ENCODE measurements at places on chromosomes 3 and 15.

GRCh38 chr3:167304077-167304476, 76.0 kb downstream of the ZBBX start:
- no peak for DNase-seq

DNA sequence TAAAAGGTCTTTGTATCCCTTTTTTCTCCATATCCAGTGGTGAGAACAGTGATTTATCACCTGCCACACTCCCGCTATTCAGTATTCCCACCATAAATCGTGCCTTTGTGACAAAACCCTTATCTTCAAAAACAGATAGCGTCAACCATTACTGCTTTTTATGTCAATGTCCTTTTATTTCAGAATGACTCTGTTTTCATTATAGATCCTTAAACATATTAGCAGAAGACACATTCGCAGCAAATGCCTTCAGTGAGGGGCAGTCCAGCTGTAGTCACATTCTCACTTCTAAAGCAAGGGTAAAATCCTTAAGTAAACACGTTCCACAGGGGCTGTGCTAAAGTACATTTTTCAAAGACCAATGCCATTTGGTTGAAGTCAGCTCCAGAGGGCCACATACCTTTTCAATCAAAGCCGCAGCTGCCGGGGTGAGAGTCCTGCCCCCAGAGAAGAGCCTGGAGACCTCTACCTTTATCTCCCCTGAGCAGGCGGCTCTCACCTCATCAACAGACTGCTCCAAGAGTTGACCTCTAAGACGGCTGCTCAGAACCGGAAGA, 53.4 kb downstream of the PDZRN3 start:
- no peak for DNase-seq

DNA sequence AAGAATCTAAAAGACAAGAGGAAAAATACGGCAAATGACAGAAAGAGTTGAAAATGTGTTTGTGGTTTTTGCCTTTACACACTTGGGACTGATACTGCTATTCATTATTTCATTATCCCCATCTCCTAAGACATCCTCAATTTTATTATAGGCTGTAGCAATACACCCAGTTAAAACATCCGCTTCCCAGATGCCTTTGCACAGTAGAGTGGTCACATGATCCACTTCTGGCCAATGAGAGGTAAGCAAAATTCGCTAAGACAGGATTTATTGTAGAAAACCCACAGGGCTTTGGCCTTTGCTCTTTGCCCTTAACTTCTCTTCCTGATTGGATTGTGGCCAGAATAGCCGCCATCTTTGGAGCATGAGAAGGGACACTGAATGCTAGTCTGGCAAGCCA, 53.2 kb upstream of the BOC start:
- no peak for DNase-seq

- no peak for DNase-seq
Measured at GRCh38 chr15:39154227-39154638, 426.6 kb upstream of the THBS1 start.

GRCh38 chr3:35071772-35072171, 567.6 kb upstream of the ARPP21 start:
- no peak for DNase-seq

- no peak for DNase-seq
Measured at GRCh38 chr3:64656544-64656943, 31.3 kb downstream of the ADAMTS9 start.

- no peak for DNase-seq
Measured at GRCh38 chr3:60086811-60087210, 1037.0 kb upstream of the CFAP20DC start.

- no peak for DNase-seq
Measured at GRCh38 chr3:43512754-43513404, 108.9 kb downstream of the ANO10 start.

- DNase-seq: no peak
Measured at GRCh38 chr3:71942432-71943187, 157.7 kb upstream of the PROK2 start.

DNA sequence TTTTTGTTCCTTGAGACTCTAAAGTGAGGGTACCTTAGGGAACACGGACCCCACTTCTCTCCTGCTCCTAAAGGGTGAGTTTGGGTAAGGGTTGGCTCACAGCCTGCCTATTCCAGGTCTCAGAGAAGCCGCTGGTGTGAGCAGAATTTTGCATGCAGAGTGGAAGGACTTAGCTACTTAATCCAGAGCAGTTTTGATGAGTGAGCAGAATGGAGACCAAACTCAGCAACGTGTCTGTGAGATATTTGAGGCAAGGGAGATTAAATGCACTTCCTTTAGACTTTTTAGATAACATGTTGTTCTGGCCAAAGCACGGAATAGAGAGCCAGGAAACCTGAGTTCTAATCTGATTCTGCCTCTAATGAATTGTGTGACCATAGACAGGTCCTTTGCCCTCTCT, 5.1 kb downstream of the SLC24A1 start:
- DNase-seq: no peak

DNA sequence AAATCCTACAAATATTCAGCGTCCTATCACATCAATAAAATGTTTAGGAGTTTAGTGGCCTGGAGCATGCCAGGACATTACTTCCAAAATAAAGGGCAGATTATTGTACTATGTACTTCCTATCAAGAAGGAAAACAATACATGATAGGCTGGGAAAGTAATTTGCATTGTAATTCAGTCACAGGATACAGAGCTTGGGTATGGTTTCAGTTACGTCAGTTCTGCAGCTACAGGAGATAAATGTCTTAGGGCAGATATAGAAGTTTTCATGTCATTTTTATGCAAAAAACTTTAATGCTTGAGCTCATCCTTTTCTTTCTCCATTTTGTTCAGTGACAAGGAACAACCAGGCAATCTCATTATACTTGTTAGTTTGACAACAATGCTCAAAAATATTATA, 155.2 kb downstream of the NFKBIZ start:
- no peak for DNase-seq

DNA sequence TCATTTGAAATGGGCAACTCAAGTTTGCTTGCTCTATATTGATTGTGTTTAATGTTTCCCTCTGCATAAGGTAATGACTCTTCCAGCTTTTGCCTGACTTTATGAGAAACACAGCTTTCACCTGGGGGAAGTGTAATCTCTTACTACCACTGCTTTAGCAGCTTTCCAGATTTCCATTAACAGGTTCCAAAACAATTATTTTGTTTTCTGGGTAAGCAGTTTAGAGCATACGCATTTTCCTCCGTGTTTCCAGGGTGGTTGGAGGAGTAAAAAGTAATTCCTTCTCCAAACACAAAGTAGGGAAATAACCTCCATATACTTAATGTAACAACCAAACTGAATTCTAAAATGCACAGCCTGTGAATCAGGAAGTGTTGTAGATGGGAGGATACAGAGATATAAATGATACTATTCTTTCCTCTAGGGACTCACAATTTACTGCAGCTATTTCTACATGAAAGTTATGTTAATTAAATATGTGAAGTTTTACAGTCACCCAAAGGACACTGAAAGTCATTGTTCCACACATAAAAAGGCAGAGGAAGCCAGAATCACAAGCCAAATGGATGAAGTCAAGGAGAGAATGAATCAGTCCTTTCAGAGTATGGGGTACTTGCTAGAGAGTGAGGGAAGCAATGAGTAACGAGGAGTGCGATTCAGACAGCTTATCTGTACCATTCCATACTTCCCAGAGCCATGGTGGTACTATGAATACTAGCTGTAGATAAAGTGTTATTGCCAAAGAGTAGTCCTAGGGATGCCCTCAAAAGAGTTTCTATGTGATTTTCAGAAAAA, 16.6 kb downstream of the ST3GAL6 start:
- no peak for DNase-seq

- DNase-seq: no peak
Measured at GRCh38 chr3:158121295-158121694, 11.4 kb downstream of the RSRC1 start.

- DNase-seq: no peak
Measured at GRCh38 chr3:63970631-63971475, 52.4 kb downstream of the PSMD6 start.

- no peak for DNase-seq
Measured at GRCh38 chr3:42839616-42840015, 30.4 kb downstream of the ACKR2 start.

DNA sequence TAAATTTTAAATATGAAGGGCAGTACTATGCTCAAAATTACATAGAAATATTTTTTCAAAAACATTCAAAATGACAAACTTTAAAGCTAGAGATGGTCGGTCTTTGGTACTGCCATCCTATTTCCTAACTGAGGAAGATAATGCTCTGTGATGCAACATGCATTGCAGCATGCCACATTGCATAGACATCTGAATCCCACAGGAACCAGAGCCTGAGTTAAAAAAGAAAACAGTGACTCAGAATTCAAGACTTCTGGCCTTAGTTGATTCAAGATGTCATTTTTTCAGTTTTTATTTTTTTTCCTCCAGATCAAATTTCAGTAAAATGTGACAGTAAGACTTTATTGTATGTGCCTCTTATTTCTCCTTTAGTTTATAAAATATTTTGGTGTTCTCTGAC, 33.1 kb downstream of the TP63 start:
- DNase-seq: no peak

GRCh38 chr3:147191795-147192385, 214.5 kb downstream of the ZIC4 start:
- DNase-seq: no peak

DNA sequence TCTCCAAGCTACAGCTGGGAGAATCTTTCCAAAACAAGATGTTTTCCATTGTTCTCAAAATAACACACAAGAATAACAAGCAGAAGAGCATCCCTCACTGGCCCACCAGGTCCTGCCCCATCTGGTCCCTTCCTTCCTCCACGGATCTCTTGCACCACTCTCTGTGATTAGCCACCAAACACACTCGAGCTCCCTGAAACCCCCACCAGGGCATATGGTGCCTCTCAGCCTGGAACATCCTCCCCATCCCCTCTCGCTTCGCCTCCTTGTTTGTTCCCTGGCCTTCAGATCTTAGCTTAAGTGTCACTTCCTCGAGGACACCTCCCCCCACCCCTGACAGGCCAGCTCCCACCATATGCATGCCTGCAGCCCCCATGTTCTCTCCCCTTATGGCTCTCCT, 496.6 kb upstream of the PROK2 start:
- no peak for DNase-seq

DNA sequence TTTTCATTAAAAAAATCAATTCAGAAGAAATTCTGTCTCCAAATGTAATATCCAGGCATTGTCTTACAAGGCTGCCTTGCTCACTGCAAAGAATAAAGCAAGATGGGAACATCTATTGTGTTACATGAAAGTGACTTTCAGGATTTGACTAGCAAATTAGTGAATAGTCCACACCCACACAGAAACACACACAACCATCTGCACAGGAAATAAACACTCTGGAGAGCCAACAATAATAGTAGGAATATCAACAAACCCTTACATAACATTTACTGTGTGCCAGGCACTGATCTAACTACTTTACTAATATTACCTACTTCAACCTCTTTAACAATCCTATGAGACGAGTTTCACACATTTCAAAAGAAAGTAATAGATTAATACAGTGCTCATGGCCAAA, 28.9 kb upstream of the ZNF385D start:
- no peak for DNase-seq

DNA sequence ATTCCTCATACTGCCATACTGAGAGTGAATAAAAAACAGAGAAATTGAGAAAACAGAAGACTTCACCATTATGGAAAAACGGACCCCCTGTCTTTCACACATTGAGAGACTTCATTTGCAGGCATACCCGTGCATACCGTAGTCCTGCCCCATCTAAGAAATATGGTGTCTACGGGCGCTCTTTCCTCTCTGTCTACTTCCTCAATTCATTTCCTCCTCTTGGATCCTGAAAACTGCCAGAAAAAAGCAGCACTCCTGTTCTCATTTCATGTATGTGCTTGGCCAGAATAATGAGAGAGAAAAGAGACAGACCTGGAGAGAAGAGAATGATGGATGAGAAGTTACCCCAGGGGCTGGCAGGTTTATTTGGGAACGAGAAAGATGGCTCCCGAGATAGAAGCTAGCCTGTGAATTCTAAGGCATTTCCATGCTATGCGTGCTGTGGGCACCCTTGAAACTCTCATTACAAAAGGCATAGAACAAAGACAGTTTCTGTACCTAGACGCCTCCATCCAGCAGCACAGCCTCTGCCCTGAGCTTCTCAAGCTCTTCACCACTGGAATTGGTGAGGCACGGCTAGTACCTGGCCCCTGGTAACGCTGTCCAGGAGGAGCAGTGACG, 62.5 kb upstream of the EPHB3 start:
- no peak for DNase-seq

DNA sequence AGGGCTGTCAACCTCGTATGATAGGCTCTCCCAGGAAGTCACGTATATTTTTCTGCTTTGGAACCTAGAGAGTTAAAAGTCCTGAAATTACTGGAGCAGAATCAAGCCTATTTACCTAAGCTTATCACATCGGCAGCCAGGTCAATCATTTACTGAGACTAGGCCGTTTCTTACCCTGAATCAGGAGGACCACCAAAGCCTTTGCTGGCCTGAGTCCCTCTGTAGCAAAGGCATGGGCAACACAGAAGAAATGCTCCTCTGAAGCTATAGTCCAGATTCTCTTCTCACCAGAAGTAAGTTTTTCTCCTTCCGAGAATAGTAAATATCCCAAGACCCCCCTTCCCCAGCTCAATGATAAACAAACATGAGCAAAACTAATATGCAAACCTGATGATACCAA, 125.9 kb upstream of the PHLDB2 start:
- DNase-seq: no peak

DNA sequence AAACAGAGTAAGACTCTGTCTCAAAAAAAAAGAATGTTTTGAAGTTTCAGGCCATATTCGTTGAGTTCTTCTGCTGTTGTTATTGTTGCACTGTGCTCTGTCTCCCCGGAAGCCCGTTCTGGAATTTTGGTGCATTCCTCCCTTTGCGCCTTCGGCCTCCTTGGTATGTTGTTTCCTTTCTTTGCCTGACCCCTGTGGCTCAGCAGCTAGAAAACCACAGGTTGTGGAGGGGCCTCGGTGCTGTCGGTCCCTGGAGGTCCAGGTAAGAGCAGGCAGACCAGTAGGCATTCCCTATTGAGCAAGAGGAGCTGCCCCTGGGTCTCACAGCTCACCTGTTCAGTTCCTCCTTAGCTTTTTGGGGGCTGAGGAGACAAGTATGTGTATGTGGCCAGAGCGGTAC, 51.0 kb upstream of the DLG1 start:
- no peak for DNase-seq

GRCh38 chr3:102169915-102170479, 264.8 kb upstream of the ZPLD1 start:
- no peak for DNase-seq

GRCh38 chr15:25091421-25092158, 136.8 kb downstream of the SNRPN start:
- DNase-seq: no peak

DNA sequence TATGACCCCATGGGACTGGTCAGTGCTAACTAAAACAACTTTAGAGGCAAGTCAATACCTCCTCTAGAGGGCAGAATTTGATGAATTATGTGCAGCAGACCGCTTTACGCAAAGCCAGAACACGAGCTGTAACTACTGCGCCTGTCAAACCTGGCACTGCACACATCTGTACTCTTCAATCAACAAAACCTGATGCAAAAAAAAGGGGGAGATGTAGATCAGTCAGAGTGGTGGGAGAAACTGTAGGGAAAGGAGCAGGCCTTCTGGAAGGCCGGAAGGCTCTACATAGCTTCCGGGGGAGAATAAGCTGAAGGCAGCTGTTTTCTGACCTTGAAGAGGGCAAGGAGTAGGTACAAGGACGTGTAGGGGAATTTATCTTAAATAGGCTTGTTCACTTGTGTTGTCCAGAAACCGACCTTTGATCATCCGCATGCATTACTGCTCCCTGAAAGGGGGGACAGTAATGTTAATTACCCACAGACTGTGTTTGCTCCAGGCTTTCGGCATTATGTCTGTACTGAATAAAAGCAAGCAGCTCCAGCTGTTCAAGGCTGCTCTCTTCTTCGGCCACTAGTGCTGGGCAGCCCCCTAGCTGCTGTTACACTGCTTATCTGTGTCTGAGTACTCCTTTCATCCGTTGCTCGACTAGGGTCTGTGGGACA, 41.0 kb downstream of the GPR160 start:
- DNase-seq: no peak

- DNase-seq: no peak
Measured at GRCh38 chr3:103440539-103441203, 1005.9 kb downstream of the ZPLD1 start.
